ENCODE measurements at places on chromosomes 12 and 14.

GRCh38 chr12:49212572-49212971 is 23.7 kb upstream of the TUBA1A start:
- DNase-seq, result no peak

DNA sequence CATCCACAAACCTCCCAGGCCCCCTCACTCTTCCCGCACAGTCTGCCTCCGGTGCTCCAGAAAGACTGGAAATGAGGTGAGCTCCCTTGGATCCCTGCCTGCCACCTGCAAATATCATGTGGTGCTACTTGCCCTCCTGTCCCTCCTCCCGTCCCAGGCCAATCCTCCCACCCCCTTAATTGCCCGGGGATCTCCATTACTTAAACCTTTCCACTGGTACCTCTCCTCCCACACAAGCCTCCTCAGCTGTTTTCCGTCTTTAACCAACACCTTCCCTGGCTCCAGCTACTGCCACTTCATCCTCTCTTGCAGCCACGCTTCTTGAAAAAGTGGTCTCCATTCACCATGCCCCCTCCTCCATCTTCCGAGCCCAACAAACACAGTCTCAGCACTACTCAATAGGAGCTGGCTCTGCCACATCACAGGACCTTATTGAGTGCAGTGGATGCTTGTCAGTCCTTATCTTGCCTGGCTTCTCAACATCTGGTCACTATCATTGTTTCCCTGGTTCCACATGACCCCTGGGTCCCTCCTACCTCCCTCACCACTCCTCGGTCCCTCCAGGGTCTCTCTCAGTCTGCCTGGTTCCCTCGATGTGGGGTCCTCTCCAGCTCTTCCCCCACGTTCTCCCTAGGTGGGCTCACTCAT is 11.5 kb downstream of the FAIM2 start:
- DNase-seq, result no peak

GRCh38 chr14:76834241-76834661 is 8.0 kb downstream of the LRRC74A start:
- DNase-seq, result no peak

GRCh38 chr12:63805704-63806672 is 26.3 kb downstream of the RXYLT1 start:
- DNase-seq, result no peak

DNA sequence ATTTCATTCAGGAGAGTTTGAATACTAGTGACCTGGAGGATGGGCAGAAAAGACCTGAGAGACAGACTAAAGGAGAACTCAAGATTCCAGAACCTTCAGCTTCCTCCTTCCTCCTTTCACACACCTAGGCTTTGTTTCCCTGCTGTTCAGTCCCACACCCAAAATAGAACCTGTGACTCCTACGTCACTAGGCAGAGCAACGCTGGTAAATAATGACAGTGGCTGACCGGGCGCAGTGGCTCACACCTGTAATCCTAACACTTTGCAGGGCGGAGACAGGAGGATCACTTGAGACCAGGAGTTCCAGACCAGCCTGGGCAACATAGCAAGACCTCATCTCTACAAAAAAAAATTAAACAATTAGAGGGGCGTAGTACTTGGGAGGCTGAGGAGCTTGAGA is 166.4 kb upstream of the FKBP4 start:
- no peak for DNase-seq

DNA sequence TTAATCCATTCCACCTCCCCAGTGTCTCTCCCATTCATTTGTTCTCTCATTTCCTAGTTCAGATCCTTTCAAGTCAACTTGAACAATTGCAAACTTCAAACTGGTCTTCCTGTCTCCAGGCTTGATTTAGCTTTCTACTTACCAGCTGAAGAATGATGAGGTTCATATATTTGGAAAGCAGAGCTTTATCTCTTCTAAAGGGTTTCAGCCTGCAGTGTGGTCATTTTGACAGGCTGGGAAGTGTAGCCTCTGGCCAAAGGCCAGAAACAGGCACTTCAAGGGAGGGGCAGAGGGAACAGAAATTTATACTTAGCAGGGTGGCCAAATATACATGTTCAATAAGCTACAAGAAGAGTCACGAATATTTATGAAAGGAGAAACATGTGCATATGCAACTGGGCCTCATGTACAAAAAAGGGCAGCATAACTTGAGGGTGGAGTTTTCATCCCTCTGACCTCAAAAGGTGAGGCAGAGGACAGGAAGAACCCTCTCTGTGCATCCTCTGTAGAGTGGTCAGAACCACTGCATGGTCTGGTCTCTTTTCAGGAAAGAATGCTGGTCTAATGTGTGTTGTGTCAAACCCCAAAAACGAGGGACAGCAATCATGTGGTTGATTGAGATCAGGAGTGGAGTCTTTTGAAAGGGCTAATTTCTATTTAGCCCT is 34.0 kb upstream of the HECTD1 start:
- DNase-seq, result peak; percentile 9

GRCh38 chr14:62003701-62004100 is 241.5 kb downstream of the SNAPC1 start:
- DNase-seq, result no peak

GRCh38 chr14:62141139-62141538 is 378.9 kb downstream of the SNAPC1 start:
- DNase-seq, result no peak
